ENCODE measurements at places on chromosomes 1 and 21. TPM values are rescaled to one million over a fixed set of nuclear protein-coding genes. Genes with fewer than 3 reads are reported as not detected.

- H3K27me3 ChIP-seq, result no peaks in the 10 kb centered on the region
- no peaks in the 10 kb centered on the region for H3K4me1 ChIP-seq
- H3K27ac ChIP-seq, result no peak overlapping the region
- no peaks in the 10 kb centered on the region for H3K36me3 ChIP-seq
- no peak for DNase-seq
These were observed 34.0 kb downstream of the DIRAS3 start for GRCh38 chr1:68016381-68016780.

LCE1D gene
- total RNA-seq, result not detected

LCE1F gene
- total RNA-seq, result not detected

- no peak overlapping the region for H3K4me3 ChIP-seq
- no peaks in the 10 kb centered on the region for H3K4me1 ChIP-seq
- peak; percentile 59 for DNase-seq
- no peaks in the 10 kb centered on the region for H3K27me3 ChIP-seq
These were observed 14.0 kb upstream of the CDA start for GRCh38 chr1:20574686-20575540.

IL10 gene
- total RNA-seq, result not detected

CDCA8 gene
- total RNA-seq, result 35.4 TPM

GRCh38 chr1:94863919-94864318 lies 43.8 kb downstream of the SLC44A3 start:
- peak overlapping the region; percentile 76 for H3K27ac ChIP-seq
- peaks cover 41% of the 10 kb centered on the region for H3K4me1 ChIP-seq
- H3K4me3 ChIP-seq, result no peak overlapping the region
- no peaks in the 10 kb centered on the region for H3K36me3 ChIP-seq

- H3K4me3 ChIP-seq, result no peak overlapping the region
- no peaks in the 10 kb centered on the region for H3K27me3 ChIP-seq
- peaks cover 21% of the 10 kb centered on the region for H3K4me1 ChIP-seq
- no peak for DNase-seq
- no peaks in the 10 kb centered on the region for H3K36me3 ChIP-seq
- no peak overlapping the region for H3K27ac ChIP-seq
These were observed 244.7 kb upstream of the IRF2BP2 start for GRCh38 chr1:234854645-234855039.

- H3K4me3 ChIP-seq, result no peak overlapping the region
- no peaks in the 10 kb centered on the region for H3K36me3 ChIP-seq
- peaks cover under 1% of the 10 kb centered on the region for H3K4me1 ChIP-seq
- no peaks in the 10 kb centered on the region for H3K27me3 ChIP-seq
- H3K27ac ChIP-seq, result no peak overlapping the region
- no peak for DNase-seq
These were observed 118.8 kb upstream of the IVNS1ABP start for GRCh38 chr1:185435696-185436379.

Measured in Caco-2 (cell line).